ENCODE measurements at places on chromosomes 1 and 21.

GRCh38 chr1:211327346-211327921 lies 801 bp downstream of the TRAF5 start:
- no peak for DNase-seq

DNA sequence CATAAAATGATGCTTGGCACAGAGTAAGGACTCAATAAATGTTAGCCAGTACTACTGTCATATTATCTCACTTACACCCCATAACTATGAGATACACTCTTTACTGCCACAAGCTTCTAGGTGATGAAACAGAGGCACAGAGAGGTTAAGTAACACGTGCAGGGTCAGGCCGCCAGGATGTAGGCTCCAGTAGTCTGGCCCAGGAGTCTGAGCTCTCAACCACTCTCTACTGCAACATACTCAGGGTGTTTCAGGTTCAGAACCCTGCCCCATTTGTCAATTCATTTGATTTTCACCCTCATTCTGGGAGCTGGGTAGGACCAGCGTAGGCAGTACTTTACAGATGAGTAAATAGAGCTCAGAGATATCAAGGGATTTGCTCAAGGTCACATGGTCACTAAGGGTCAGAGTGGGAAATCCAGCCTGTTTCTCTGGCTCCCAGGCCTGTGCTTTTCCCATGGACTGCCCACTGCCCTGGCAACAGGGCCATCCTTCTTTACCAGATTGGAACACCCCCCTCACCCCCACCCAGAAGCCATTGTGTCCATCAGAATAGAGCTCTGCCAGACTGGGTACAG lies 21.2 kb downstream of the IQGAP3 start:
- DNase-seq = no peak

GRCh38 chr1:51519865-51520699 lies 1.0 kb upstream of the EPS15 start:
- DNase-seq = no peak

GRCh38 chr1:95084317-95085176 lies 11.8 kb upstream of the ALG14 start:
- DNase-seq = peak; percentile 65

DNA sequence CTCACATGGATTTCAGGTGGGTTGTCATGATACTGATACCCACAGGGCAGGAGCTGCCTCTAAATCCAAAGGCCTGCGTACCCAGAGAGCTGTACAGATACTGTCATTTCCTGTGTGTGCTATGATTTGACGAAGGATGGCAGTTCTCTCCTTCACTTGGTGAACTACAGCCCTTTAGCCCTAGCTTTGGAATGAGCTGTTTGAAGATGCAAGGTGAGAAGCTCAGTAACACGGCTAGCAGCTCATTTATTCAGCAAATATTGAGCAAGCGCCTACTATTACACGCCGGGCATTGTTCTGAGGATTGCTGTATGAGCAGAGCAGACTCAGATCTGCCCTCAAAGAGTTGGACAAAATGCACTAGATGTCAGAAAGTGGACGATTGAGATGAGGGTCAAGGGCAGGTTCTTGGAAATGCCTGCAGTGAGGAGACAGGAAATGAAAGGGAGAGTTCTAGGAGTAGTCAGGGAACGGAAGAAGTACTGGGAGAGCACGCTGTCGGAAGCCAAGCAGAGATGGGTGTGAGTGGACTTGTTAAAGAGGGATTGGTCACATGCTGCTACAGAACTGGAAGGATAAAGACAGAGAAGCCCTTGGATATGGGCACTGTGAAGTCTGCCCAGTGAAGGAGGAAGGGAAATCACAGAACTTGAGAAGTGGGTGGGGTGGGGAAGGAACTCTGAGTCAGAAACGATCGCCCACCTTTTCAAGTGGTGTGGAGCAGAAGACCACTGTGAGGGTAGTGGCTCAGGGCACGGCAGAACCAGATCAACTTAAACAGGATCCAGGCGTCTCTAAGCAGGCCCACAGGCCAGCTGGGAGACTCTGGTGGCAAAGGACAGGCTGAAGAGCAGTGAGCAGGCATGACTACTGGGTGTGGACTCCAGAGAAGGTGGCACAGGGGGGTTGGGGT lies 7.1 kb downstream of the PTGFRN start:
- DNase-seq = no peak

GRCh38 chr1:62875676-62876075 lies 91.7 kb downstream of the ATG4C start:
- no peak for DNase-seq

- no peak for DNase-seq
These were observed 134.0 kb downstream of the CLEC20A start for GRCh38 chr1:178362747-178363146.

Measured in SK-N-DZ (cell line).